Right lobe of liver (tissue), 6 donors: ENCODE measurements at places on chromosomes 2 and 18. TPM values are rescaled to one million over a fixed set of nuclear protein-coding genes. Genes with fewer than 3 reads are reported as not detected.

DNA sequence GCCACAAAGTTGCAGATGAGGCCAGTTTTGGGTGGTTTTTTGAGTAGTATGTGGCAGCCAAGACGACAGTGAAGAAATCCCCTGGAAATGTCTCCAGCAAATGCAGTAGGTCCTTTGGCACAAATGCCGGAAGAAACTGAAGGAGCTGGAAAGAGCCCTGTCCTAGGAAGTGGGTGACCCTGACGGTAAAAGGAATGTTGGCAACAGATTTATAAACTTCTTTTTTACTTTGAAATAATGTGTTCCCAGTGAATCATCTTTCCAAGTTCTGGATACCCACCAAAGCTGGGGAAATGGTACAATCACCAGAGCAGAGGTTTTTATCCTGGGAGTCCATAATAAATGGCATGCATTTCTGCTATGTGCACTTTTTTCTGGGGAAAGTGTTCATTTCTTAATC is 112.9 kb downstream of the CSRNP3 start:
- no peak for DNase-seq

The RAB27B gene
- total RNA-seq: 0.53 TPM

DNA sequence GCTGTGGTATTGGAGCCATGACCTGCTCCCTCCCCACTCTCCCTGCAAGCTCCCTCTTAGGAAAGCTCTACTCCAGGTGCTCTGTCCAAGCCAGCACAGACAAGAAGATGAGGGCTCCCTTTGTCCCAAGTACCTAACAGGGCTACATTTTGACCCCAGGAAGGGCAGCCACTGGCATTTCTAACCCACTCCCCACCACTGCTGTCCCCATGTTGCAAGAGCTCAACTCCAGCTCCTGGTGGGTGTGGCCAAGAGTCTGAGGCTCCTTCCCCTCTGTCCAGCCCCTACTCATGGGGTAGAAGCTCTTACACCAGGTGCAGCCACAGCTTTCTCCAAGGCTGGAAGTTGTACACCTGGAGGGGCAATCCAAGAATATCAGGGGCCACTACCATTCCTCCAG is 127.0 kb upstream of the NPAS2 start:
- DNase-seq: no peak

DNA sequence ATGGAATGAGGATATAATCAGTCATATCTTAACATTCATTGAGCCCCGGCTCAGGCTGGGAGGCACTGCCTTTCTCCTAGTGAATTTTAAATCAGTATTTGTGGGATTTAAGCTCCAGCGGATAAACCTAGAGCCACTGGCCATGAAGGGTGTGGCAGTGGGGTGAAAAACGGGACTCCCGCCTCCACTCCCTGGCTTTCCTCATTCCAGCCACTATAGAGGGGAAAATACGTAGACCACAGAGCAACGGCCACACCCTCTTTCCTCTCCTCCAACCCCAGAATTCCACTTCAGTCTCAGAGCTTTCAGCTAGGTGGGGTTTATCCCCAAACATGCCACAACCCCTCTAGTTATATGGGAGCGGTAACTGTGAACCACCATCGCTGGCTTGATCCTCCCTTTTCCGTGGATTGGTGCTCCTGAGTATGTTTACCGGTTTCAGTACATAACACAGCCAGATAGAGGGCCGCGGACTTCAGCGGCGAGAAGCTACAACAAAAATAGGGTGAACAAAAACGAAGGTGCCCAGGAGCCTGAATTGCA is 70.6 kb upstream of the ITGB6 start:
- no peak for DNase-seq

GRCh38 chr2:239261796-239262483 is 138.9 kb downstream of the HDAC4 start:
- peak; percentile 40 for DNase-seq

GRCh38 chr2:240464514-240465241 is 29.2 kb downstream of the GPC1 start:
- no peak for DNase-seq

The HOXD1 gene
- total RNA-seq: not detected

- DNase-seq: no peak
Observed at GRCh38 chr2:168356477-168356835, 99.6 kb upstream of the CERS6 start.

DNA sequence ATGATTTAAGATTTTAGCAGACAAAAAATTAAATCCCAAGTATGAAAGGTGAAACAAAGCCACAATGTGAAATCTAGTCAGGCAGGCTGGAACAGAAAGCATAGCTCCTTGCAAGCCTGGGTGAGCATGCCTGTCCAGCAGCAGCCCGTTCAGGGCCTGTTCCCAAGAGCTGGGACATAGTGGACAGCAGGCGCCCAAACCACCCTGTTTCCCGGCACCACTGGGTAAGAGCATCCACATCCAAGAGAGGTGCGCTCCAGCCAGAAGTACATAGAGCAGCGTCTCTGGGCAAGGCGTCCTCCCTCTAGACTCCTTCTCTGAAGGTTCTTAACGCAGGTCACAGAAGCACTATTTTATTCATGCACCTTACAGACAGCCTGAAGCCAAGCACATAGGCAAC is 80.8 kb downstream of the DNER start:
- DNase-seq: no peak

The TGFA gene
- total RNA-seq: 4.3 TPM

The ODC1 gene
- total RNA-seq: 39.8 TPM

GRCh38 chr18:79567481-79568147 is 112.0 kb upstream of the CTDP1 start:
- peak; percentile 51 for DNase-seq

The MC4R gene
- not detected for total RNA-seq

- no peak for DNase-seq
Observed at GRCh38 chr2:203905656-203906055, 30.9 kb upstream of the ICOS start.

The EPAS1 gene
- total RNA-seq: 101 TPM

The GDF7 gene
- 1.8 TPM for total RNA-seq

The DPP4 gene
- total RNA-seq: 17.8 TPM

GRCh38 chr2:165720511-165720910 is 73.5 kb downstream of the GALNT3 start:
- DNase-seq: no peak

The CAPN14 gene
- not detected for total RNA-seq

GRCh38 chr2:85579266-85579935 is 2.0 kb downstream of the VAMP8 start:
- DNase-seq: no peak

- no peak for DNase-seq
Observed at GRCh38 chr18:48787203-48788151, 163.3 kb downstream of the SMAD7 start.

The PLCL1 gene
- 0.12 TPM for total RNA-seq

DNA sequence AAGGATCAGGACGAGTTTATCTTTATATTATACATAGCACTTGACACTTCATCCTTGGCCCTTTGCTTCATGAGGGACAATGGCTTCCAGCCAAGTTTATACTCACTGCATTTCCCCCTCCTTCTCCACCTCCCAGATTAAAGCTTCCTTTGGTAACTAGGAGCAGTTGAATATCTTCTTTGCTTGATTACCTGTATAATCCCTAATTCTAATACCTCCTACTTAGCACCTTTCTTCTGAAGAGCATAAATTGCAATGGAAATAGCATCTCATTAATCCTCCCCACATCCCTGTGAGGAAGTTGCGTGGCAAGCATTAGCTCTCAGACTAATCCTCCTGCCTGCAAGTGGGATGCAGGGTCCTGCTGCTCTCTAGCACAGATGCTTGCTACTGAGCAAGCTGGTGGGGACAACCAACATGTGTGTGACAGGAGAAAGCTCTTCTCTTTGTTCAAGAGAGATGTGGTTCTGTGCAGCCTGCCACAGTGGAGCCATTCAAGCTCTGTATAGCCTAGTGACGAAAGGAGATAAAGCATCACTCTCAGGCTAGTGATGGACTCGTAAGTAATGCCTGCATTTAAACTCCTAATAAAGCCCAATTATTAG is 19.1 kb downstream of the KLHL14 start:
- no peak for DNase-seq

- no peak for DNase-seq
Observed at GRCh38 chr2:45264227-45265225, 255.3 kb upstream of the SIX2 start.

The NAT8 gene
- 33.6 TPM for total RNA-seq

- no peak for DNase-seq
Observed at GRCh38 chr2:138752197-138752956, 27.8 kb downstream of the NXPH2 start.

DNA sequence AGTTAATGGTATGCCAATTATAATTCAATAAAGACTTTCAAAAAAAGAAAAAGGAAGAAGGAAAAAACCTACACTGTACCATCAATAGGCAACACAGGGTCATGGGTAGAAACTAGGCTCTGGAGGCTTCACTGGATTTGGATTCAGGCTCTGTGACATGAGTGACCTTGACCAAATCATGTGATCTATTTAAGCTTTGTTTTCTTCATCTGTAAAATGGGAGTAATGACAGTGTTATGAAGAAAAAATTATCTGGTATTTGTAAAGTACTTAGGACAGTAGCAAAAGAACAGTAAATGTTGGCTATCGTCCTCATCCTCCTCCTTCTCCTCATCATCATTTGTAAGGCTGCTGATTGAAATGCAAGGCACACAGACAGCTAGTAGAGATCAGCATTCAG is 59.3 kb upstream of the STPG4 start:
- no peak for DNase-seq
